ENCODE measurements at places on chromosomes 13 and 19. TPM values are rescaled to one million over a fixed set of nuclear protein-coding genes. Genes with fewer than 3 reads are reported as not detected.

Gene OVOL3
- total RNA-seq, result not detected

Gene RASL11A
- total RNA-seq, result 4.7 TPM

Gene ZNF83
- total RNA-seq, result 16.8 TPM

Gene OR7D2
- total RNA-seq, result not detected

Gene PSG5
- not detected for total RNA-seq

Gene OR4F17
- total RNA-seq, result not detected

Gene KLK8
- total RNA-seq, result not detected

Gene SERP2
- total RNA-seq, result 7.9 TPM

Gene IL12RB1
- 0.35 TPM for total RNA-seq

Gene ZNF653
- total RNA-seq, result 5.3 TPM

DNA sequence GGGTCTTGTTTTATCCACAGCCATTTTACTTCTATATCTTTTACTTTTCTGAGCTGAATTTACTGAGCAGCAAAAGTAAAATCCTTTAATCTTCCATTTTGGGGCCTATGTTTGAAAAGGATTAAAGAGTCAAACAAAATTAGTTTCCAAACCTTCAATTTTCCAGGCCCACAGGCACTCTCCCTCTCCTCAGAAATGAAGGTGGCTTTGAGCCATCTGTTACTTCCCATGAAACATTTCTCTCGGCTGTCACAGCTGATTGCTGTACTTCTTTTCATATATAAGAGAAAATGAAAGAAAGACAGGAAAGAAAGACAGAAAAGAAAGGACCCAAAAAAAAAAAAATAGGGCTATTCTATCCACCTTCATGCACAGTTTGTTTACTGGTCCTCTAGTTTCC, 194.9 kb downstream of the LACC1 start:
- DNase-seq, result no peak

DNA sequence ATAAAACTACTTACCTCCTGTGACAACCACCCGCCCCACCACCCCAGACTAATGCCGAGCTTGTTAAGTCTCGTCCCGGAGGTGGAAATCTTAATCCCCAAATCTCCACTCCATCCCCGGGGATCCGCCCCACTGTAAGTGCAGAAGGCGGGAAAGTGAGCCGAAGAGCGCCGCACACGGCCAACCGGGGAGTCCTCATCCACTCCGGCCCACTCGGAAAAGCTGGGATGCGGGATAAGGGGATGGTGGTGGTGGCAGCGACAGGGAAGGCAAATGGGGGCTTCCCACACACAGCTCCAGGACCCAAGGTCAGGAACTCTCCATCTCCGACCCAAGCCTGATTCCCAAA, 621 bp downstream of the FBL start:
- peak; percentile 49 for DNase-seq

- no peak for DNase-seq
These were observed 750 bp upstream of the AMH start for GRCh38 chr19:2248136-2249009.

- DNase-seq, result no peak
These were observed at the start of gene SIGLEC9 for GRCh38 chr19:51124729-51125128. TSS of gene SIGLEC9 (plus strand) at chr19:51124906. CDS start at chr19:51124975, 69 bp downstream.

- DNase-seq, result no peak
These were observed 119.2 kb upstream of the ABCC4 start for GRCh38 chr13:95420501-95420900.

GRCh38 chr19:19775891-19776205, 42.9 kb upstream of the ZNF14 start:
- DNase-seq, result no peak

GRCh38 chr13:73299787-73300186, 241.0 kb downstream of the KLF5 start:
- DNase-seq, result no peak

- DNase-seq, result no peak
These were observed 9.3 kb downstream of the UPK1A start for GRCh38 chr19:35675589-35676140.

DNA sequence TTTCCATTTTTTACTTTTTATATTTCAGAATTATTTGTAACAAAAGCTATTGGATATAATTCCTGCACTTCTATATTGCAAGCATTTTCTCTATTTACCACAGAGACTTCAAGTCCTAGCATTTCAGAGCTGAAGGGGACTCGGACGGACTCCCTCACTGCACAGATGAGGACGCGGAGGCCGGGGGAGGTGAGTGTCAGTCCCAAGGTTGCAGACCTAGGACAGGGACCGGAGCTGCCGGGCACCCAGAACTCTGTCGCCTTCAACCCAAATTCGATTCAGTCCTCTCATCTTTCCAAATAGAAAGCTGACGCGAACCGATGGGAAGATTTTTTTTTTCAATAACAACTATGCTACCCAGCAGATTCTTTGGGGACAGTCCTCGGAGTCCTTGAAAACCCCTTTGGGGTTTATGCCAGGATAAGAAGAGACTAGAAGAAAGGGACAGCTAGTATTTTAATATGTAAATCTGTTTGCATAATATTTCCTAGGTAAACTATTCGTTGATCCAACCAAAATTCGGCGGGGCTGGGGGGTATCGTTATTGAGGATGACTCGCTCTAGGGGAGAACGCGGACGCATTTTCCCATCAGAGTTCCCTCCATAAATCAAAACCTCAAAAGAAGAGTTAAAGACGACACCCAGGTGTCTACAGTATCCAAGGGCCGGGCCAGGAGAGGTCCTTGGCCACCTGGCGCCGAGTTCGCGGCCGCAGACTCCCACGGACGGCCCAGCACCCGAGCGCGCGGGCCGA, 803 bp downstream of the FLT3 start:
- no peak for DNase-seq

- DNase-seq, result no peak
These were observed 223.1 kb downstream of the NBEA start for GRCh38 chr13:35165205-35165604.

DNA sequence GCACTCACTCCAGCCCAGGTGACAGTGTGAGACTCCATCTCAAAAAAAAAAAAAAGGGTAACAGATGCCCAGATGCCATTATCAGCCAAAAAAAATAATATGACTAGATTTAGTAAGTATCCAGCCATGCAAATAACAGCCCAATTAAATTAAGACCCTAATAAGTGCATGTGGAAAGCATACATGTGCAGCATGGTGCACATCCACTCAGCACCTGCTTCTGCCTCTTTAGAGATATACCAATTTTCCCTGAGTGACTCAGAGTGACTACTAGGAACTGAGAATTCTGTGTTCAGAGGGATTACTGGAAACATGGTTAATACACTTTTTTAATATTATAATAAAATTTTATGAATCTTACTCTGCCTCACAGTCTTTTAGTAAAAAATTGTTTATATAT, 29.8 kb upstream of the ZNF675 start:
- no peak for DNase-seq

DNA sequence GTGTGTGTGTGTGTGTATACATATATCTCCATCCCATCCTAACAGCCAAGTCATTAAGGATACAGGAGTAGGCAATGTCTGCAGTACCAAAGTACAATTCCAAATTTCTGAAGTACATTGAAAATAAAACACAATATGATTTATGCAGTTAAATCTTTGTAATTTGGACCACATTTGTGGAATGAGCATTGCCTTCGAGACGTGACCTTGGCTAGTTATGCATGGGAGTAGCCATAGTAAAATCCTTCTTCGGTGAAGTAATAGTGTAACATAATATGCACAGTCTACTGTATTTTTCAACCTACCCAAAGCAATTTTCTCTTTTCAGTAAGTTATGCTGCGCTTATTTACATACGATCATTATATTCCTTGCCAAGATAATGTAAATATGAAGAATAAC, 665.7 kb upstream of the GPC6 start:
- DNase-seq, result no peak

DNA sequence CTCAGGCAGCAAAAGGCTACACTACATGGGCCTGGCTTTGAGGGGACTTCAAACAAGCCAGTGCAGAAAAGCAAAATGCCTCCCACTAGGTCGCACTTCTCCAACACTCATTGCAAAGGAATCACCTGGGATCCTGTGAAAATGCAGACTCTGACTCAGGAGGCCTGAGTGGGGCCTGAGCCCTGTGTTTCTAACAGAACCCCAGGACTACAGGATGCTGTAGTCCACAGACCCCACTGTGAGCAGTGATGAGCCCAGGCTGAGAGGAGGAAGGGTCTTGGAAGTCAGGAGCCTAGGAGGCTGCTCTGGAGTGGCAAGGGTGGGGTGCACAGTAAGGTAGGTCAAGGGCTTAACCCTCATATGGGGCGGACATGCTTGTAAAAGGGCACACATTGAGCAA, 46.7 kb upstream of the SERP2 start:
- no peak for DNase-seq

DNA sequence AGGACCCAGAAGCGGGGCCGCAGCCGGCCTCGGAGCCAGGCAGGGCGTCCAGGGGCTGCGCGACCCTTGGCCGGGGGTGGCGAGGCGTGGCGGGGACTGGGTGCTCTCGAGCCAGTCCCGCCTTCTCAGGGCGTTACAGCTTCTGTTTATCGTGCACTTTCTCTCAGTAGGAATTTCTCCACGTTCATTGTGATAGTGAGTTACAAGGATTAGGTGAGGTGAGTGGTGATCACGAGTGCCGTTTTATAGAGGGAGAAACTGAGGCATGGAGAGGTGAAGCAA, 600 bp downstream of the AP1M1 start:
- DNase-seq, result no peak

DNA sequence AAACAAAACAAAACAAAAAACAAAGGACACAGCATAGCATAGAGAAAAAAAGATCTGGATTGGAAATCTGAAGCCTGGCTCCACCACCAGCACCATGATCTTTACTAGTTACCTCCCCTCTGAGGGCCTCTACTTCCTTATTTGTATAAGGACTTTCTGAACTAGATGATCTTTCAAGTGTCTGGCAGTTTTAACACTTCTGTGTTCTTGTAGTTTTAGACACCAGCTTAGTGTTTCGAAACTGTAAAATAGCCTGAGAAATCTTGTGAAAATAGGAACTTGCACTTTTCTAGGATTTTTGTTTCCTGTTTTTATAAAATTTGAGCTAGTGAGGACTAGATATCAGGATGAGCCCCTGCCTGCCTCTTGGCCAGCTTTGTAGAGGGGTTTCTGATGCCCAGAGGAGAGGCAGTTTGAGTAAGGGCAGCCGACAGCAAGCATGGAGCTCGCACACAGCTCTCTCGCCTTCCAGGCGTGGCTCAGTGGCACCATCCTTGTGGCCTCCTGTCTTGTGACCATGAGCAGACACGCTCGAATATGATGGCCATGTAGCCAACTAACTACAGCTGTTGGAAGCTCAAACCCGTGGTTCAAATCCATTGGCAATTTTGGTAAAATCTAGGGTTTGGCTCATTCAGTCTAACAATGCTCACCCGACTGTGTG, 319.0 kb downstream of the KCNRG start:
- no peak for DNase-seq

DNA sequence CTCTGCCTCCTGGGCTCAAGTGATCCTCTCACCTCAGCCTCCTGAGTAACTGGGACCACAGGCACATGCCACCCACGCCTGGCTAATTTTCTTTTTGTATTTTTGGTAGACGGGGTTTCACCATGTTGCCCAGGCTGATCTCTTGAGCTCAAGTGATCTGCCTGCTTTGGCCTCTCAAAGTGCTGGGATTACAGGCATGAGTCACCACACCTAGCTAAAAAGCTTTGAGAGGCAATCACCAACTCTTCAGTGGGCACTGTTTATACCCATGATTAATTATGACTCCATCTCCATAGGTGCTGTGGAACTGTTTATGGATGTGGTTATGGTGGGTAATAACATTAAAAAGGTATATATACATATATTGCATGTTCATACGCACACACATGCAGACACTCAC, 7.5 kb upstream of the RBM26 start:
- DNase-seq, result no peak

DNA sequence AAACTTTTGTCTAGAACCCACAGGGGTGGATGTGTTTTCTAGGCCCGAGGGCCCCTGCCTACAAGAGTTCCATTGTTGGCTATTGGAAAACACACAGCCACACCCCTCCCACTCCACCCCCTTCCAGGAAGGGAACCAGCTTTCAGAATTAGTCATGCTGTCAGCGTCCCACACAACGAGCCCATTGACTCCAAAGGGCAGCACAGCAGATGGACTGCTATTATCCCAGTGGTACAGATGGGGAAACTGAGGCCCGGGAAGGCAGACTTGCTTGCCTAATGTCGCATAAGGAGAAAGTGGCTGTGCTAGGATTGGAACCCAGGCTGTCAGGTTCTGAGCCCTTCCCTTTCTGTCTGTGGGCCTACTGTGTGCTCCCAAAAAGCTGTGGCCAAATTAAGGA, 8.1 kb upstream of the FXYD3 start:
- DNase-seq, result no peak

GRCh38 chr13:111398715-111399299, 78.4 kb downstream of the TEX29 start:
- DNase-seq, result peak; percentile 29
